ENCODE measurements at places on chromosomes 3 and 15.

DNA sequence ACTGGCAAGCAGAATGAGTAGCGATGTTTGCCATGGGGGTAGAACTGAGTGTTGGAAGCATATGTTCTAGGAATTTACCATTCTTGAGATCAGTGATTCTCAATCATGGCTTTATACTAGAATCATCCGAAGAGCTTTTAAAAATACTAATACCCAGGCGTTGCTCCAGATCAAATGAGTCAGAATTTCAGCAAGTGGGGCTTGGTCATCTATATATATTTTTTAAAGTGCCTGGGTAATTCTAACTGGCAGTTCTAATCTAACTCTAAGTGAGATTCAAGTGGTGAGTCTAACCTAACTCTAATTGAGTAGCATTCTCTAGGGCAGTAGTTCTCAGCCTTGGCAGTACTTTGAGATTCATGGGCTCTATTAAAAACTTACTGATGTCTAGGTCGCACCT, 20.8 kb downstream of the TM4SF1 start:
- peak overlapping the region; percentile 13 for H3K27ac ChIP-seq
- H3K27me3 ChIP-seq = no peaks in the 10 kb centered on the region
- H3K4me1 ChIP-seq = peaks cover 22% of the 10 kb centered on the region
- H3K36me3 ChIP-seq = no peaks in the 10 kb centered on the region

GRCh38 chr3:37064747-37065146, 71.4 kb downstream of the MLH1 start:
- no peak for DNase-seq
- no peaks in the 10 kb centered on the region for H3K36me3 ChIP-seq
- no peaks in the 10 kb centered on the region for H3K4me1 ChIP-seq
- no peak overlapping the region for H3K4me3 ChIP-seq
- no peaks in the 10 kb centered on the region for H3K27me3 ChIP-seq

DNA sequence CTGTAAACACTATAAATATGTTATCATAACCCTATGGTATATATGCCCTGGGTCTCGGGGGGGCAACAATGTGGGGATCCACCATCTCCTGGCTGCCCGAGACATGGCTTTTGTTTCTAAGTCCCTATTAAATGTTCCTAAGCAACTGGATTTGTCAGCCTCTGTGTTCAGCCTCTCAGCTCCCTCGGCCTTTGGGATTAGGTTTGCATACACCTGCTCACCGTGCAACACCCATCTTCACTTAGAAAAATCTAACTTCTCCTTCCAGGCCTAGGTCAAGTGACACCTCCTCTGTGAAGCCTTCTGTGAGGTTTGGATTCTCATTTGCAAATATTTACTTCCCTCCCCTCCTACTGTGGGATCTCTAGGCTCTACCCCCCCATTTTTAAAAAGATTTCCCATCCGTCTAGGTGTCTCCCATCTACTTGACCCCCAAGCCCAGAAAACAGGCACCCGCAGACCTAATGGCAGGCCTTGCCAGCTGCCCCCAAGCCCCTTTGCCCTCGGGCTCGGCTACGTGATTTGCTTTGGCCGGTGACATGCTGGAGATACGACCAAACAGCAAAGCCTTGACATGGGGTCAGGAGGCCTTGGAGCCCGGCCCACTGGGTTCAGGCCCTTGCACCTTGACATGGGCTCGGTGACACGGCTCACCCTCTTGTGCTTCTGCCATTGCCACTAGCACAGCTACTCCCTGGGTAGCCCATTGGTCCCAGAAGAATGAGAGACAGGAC, 66.0 kb upstream of the BLM start:
- H3K27ac ChIP-seq = no peak overlapping the region
- no peaks in the 10 kb centered on the region for H3K27me3 ChIP-seq
- peaks cover 13% of the 10 kb centered on the region for H3K4me1 ChIP-seq
- no peak overlapping the region for H3K4me3 ChIP-seq
- H3K36me3 ChIP-seq = no peaks in the 10 kb centered on the region

GRCh38 chr15:34364041-34364440, 3.0 kb downstream of the LPCAT4 start:
- no peak overlapping the region for H3K27ac ChIP-seq
- H3K27me3 ChIP-seq = no peaks in the 10 kb centered on the region
- H3K36me3 ChIP-seq = no peaks in the 10 kb centered on the region
- H3K4me3 ChIP-seq = no peak overlapping the region
- no peak for DNase-seq

DNA sequence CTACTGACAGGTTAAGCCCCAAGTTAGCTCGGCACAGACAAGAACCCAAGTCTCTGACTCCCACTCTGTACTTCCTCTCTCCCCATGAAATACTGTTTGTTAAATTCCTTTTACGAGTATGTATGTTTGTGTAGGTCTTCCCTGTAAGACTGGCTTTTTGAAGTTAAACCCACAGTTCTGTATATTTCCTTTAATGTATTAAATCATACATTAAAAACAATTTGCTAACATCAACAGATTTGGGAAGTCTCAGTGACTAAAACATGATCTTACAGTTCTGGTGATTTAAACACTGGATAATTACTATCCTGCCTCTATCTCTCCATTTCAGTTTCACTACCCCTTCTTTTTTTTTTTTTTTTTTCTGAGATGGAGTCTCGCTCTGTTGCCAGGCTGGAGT, 4.4 kb downstream of the CMTM6 start:
- no peak overlapping the region for H3K4me3 ChIP-seq
- H3K36me3 ChIP-seq = no peaks in the 10 kb centered on the region
- no peak for DNase-seq
- H3K27me3 ChIP-seq = no peaks in the 10 kb centered on the region
- peaks cover 56% of the 10 kb centered on the region for H3K4me1 ChIP-seq

DNA sequence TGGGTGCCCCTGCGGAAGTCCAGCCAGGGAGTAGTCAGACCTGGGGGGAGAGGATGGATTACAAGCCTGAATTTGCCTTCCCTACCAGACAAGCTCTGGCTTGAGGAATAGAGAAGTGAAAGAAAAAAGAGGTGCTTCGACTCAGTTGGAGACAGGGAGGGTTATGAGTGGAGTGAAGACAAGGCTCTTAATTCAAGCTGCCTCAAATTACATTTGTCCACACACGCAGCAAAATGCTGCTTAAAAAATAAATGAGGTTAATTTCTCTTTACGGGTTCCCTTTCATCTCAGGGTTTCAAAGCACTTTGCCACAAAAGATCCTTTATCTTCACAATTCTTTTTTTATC, 49.0 kb upstream of the SLC4A7 start:
- DNase-seq = no peak
- H3K36me3 ChIP-seq = no peaks in the 10 kb centered on the region

- DNase-seq = no peak
- H3K4me1 ChIP-seq = no peaks in the 10 kb centered on the region
- H3K27ac ChIP-seq = no peak overlapping the region
- no peaks in the 10 kb centered on the region for H3K36me3 ChIP-seq
- no peak overlapping the region for H3K4me3 ChIP-seq
Observed at GRCh38 chr3:195839260-195840010, 27.7 kb upstream of the MUC4 start.

DNA sequence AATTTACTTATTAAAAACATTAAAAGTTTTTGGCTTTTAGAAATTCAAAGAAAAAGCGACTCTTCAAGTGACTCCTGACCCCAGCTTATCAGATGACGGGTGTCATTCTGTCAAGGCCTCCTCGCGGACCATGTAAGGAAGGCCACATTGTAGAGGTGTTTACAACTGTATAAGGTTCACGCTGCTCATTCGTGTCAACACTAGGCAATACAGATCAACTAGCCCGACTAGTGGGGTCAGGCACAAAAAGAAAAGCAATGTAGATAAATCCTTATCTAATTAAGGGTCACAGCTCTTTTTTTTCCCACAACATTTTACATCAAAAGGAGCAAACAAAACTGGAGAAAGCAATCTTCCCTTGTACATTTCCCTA, 207.5 kb upstream of the NR2F2 start:
- H3K27me3 ChIP-seq = no peaks in the 10 kb centered on the region
- H3K4me1 ChIP-seq = peaks cover 49% of the 10 kb centered on the region
- DNase-seq = peak; percentile 83
- peak overlapping the region; percentile 66 for H3K27ac ChIP-seq

- H3K36me3 ChIP-seq = no peaks in the 10 kb centered on the region
- no peak overlapping the region for H3K4me3 ChIP-seq
- no peak overlapping the region for H3K27ac ChIP-seq
- no peak for DNase-seq
- no peaks in the 10 kb centered on the region for H3K27me3 ChIP-seq
Observed at GRCh38 chr3:184652465-184652864, 59.4 kb downstream of the MAGEF1 start.

DNA sequence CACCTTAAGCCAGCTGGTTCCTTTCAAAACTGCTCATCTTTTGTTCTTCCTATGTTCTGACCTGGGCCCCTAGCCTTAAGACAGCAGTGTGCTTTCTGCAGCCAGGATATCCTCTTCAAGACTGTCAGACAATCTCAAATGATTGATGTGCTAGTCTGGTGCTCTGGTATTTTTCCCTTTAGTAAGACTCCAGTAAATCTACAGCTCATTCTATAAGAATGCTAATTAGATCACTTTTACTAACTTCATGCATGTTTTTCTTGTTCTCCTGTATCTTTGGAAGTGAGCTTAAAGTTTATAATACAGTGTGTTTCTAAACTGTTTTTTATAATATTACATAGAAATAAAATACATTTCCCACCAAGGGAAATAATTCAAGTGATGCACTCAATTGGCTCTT, 220.9 kb upstream of the NANOGP8 start:
- H3K27ac ChIP-seq = peak overlapping the region; percentile 90
- H3K36me3 ChIP-seq = no peaks in the 10 kb centered on the region
- no peak for DNase-seq
- H3K4me1 ChIP-seq = peaks cover 36% of the 10 kb centered on the region

DNA sequence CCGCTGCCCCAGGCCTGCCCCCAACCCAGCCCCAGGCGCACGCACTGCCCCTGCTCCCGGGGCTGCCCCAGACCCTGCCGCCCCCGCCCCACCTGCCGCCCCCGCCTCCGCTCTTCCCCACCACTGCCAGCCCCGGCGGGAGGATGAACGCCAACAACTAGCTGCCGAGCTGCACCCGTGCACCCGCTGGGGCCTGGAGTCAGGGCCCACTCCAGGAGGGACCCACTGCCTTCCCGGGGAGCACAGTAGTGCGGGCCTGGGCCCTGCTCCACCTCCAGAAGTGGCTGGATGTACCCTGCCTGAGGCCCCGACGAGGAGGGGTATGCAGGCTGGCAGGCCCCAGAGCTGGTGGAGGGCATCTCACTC, 10.9 kb downstream of the ZBTB47 start:
- no peak overlapping the region for H3K27ac ChIP-seq
- no peak for DNase-seq
- no peak overlapping the region for H3K4me3 ChIP-seq
- H3K27me3 ChIP-seq = no peaks in the 10 kb centered on the region
- H3K36me3 ChIP-seq = no peaks in the 10 kb centered on the region
- H3K4me1 ChIP-seq = no peaks in the 10 kb centered on the region

DNA sequence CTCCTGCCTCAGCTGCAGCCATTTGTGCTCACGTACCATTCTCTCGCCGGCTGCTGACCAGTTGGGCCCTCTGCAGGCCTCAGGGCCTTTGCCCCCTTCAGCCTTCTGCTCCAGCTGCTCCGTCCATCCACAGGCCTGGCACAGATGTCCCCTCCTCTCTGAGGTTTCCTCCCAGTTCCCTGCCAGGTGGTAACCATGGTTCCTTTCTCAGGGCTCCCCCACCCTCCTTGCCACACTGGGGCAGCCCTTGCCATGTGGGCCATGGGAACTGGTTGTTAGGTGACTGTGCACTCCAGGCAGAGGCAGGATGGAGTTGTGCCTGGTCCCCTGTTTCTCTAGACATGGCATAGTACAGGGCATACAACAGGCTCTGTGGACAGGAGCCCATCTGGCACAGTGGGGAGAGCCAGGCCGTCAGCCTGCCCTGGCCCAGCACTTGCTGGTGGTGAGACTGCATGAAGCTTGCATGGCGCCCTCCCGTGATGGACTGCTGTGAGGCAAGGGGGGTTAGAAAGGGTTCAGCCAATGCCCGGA, 148.9 kb downstream of the DNAJB8 start:
- DNase-seq = no peak
- no peak overlapping the region for H3K27ac ChIP-seq
- H3K4me1 ChIP-seq = no peaks in the 10 kb centered on the region
- H3K4me3 ChIP-seq = no peak overlapping the region

DNA sequence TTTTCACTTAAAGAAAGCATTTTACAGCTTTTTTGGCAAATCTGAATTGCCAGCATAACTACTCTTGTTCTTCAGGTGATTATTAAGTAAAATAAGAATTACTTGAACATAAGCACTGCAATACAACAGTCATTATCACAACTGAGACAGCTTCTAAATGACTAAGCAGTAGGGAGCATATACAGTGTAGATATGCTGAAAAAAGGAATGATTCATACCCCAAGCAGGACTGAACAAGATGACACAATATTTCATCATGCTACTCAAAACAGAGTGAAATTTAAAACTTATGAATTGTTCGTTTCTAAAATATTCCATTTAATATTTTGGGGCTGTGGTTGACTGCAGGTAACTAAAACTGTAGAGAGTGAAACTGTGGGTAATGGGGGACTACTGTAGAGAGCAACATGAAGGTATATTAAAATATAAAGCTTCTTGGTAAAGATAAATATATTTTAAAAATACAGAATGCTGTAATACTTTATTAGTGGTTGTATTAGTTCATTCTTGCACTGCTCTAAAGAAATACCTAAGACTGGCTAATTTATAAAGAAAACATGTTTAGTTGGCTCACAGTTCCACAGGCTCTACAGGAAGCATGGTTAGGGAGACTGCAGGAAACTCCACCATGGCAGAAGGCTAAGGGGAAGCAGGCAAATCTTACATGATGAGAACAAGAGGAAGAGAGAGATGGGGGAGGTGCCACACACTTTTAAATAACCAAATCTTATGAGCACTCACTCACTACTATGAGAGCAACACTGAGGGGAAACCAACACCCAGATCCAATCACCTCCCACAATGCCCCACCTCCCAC, 84.8 kb downstream of the DCLK3 start:
- no peaks in the 10 kb centered on the region for H3K27me3 ChIP-seq
- no peak overlapping the region for H3K27ac ChIP-seq
- no peak overlapping the region for H3K4me3 ChIP-seq
- DNase-seq = no peak
- no peaks in the 10 kb centered on the region for H3K4me1 ChIP-seq
- H3K36me3 ChIP-seq = no peaks in the 10 kb centered on the region

DNA sequence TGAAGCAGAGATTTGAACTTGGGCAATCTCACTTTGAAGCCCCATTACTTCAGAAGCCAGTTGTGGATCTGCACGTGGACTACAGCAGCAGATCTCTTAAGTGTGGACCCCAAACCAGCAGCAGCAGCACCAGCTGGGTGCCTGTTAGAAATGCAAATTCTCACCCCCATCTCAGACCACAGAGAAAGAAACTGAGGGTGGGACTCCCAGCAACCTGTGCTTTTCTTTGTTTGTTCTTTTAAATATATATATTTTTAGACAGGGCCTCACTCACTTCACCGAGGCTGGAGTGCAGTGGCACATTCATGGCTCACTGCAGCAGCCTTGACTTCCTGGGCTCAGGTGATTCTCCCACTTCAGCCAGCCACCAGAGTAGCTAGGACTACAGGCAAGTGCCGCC, 53.2 kb downstream of the SLTM start:
- H3K4me1 ChIP-seq = peaks cover 11% of the 10 kb centered on the region
- H3K36me3 ChIP-seq = peaks cover 3% of the 10 kb centered on the region
- no peaks in the 10 kb centered on the region for H3K27me3 ChIP-seq
- H3K4me3 ChIP-seq = no peak overlapping the region
- DNase-seq = no peak

GRCh38 chr3:171388527-171388926, 71.7 kb downstream of the TNIK start:
- no peaks in the 10 kb centered on the region for H3K36me3 ChIP-seq
- no peak for DNase-seq
- H3K4me1 ChIP-seq = no peaks in the 10 kb centered on the region
- no peak overlapping the region for H3K4me3 ChIP-seq

- no peaks in the 10 kb centered on the region for H3K36me3 ChIP-seq
- peak overlapping the region; percentile 95 for H3K27ac ChIP-seq
- no peak for DNase-seq
- H3K4me3 ChIP-seq = peak overlapping the region; percentile 56
Observed at GRCh38 chr3:44511238-44511566, 33.7 kb upstream of the ZNF445 start.
